Activated CD4-positive, alpha-beta T cell treated with anti-CD3 and anti-CD28 coated beads, Interleukin-2, amount 10 ng/mL, durations not matched to agents 24 days and 14 days (primary cell): ENCODE measurements at places on chromosomes 4 and X. TPM values are rescaled to one million over a fixed set of nuclear protein-coding genes. Genes with fewer than 3 reads are reported as not detected.
A peak's percentile ranks its signal among the peaks of the same experiment; 100 is the strongest.

- no peak for DNase-seq
- no peak overlapping the region for H3K4me3 ChIP-seq
- peaks cover 2% of the 10 kb centered on the region for H3K36me3 ChIP-seq
- H3K27ac ChIP-seq: no peak overlapping the region
- no peaks in the 10 kb centered on the region for H3K27me3 ChIP-seq
These were observed 3.2 kb upstream of the ASMTL start for GRCh38 chrX:1455948-1456280.

The GPR78 gene
- not detected in 2 replicates for total RNA-seq

The TCEAL9 gene
- 0.37 and 0.38 TPM in 2 replicates for total RNA-seq

The CDS1 gene
- not detected in 2 replicates for total RNA-seq

- H3K4me1 ChIP-seq: peaks cover 22% of the 10 kb centered on the region
- no peaks in the 10 kb centered on the region for H3K27me3 ChIP-seq
- no peak overlapping the region for H3K27ac ChIP-seq
- no peak for DNase-seq
- no peak overlapping the region for H3K4me3 ChIP-seq
These were observed 73.5 kb downstream of the ANXA3 start for GRCh38 chr4:78625073-78625472.

The SLC25A5 gene
- 532 and 544 TPM in 2 replicates for total RNA-seq

The ITM2A gene
- total RNA-seq: 102 and 113 TPM in 2 replicates

GRCh38 chr4:43331226-43332051 lies 438.9 kb downstream of the GRXCR1 start:
- no peaks in the 10 kb centered on the region for H3K36me3 ChIP-seq
- H3K4me3 ChIP-seq: no peak overlapping the region
- H3K4me1 ChIP-seq: no peaks in the 10 kb centered on the region
- H3K27me3 ChIP-seq: no peaks in the 10 kb centered on the region

DNA sequence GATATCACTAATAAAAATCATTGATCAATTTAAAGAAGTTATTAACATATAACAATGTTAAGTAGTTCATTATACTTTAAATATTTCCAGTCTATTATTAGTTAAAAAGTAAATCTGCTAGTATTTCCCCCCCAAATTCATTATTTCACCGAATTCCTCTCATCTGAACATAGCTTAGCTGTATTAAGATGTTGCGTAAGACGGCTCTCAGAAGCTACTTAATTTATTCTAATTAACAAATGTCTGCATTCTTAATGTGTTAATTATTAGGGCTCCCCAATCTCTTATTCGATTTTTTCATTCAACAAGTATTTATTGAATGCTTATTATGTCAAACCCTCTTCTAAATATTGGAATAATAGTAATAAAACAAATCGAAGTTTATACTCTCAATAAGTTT lies 290.7 kb downstream of the TRIML1 start:
- H3K4me1 ChIP-seq: no peaks in the 10 kb centered on the region
- no peak overlapping the region for H3K4me3 ChIP-seq
- DNase-seq: no peak

DNA sequence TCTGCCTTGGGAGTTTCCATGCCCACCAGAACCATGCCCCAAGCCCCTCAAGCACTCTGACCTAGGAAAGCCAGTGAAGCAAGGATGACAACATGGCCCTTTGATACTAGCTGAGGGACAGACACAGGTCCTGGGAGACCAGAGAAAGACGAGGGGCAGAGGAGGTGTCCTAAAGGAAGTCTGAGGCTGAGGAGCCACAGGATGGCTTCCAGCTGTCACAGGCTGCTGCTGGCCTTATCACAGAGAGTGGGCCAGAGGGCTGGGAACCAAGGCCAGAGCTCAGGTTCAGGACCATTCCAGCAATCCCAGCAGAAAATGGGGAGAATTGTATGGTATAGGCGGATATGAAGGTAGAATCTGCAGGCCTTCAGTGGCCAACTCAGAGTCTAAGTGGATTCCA lies 31.7 kb upstream of the MSANTD1 start:
- DNase-seq: no peak
- H3K4me3 ChIP-seq: no peak overlapping the region
- H3K36me3 ChIP-seq: peaks cover 63% of the 10 kb centered on the region
- H3K27me3 ChIP-seq: no peaks in the 10 kb centered on the region
- H3K4me1 ChIP-seq: peaks cover 4% of the 10 kb centered on the region

DNA sequence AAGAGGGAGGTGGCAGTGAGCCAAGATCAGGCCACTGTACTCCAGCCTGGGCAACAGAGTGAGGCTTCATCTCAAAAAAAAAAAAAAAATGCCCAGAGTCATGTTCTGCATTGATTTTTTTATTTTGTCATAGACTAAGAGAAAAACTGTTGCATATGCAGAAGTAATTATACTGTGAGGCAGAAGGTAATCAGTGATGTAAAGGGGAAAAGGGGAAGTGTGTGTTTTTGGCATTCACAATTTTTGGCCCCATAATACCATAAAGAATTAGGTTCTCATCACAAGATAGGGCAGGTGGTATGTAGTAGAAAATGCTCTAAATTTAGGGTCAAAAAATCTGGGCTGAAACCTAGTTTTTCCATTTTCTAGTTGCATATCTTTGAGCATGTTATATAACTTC lies 47.3 kb upstream of the GAB1 start:
- no peak for DNase-seq
- peaks cover 1% of the 10 kb centered on the region for H3K27me3 ChIP-seq
- H3K36me3 ChIP-seq: no peaks in the 10 kb centered on the region
- H3K4me1 ChIP-seq: no peaks in the 10 kb centered on the region

DNA sequence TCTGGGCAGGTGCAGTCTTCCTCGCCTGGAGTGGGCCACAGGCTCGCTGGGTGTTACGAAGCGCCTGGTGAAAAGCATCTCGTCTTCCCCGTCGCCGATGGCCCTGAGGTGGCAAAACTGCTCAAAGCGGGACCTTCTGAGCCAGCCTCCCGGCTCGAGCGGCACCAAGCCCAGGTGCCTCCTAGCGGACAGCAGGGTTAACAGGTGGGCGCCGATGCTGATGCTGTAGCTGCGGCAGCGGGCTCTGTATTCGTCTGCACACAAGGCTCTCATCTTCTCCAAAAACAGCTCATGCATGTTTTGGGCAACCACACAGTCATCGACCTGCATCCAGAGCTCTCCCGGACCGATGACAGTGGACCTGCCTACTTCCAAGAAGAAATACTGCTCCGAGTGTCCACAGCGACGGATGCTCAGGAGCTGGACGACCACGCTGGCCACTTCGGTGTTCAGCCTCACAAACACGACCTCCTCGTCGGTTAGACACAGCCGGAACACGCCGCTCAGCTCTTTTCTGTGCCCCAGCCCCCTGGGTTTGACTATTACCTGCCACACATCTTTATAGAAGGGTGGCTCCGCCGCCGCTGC lies 1.2 kb downstream of the IRS4 start:
- no peak overlapping the region for H3K4me3 ChIP-seq
- H3K4me1 ChIP-seq: no peaks in the 10 kb centered on the region
- peaks cover 52% of the 10 kb centered on the region for H3K27me3 ChIP-seq
- peak; percentile 41 for DNase-seq

DNA sequence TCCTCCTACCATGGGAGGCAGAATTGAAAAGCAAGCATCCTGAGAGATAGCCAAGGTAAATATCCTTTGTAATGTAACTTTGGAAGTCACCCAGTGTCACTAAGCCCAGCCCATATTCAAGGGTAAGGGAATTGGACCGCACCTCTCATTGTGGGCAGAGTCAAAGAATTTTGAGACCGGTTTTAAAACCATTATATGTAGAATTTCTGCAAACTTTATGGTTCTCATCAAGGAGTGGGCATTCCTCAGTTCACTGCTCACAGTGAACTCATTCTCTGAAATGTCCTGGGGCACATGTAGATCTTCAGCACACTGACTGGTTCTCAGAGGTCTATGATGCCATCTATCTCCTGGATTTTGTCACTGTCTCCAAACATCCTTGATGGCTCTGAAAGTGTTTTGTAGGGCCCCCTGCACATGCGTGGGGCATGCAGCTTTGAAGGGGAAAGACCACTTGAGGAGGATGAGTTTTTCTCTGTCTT lies 35.3 kb upstream of the CHRNA9 start:
- peaks cover 5% of the 10 kb centered on the region for H3K36me3 ChIP-seq
- H3K27ac ChIP-seq: peak overlapping the region; percentile 10
- H3K4me1 ChIP-seq: peaks cover 55% of the 10 kb centered on the region
- no peaks in the 10 kb centered on the region for H3K27me3 ChIP-seq

The HPSE gene
- total RNA-seq: 17.7 and 19.8 TPM in 2 replicates

The UNC5C gene
- not detected in 2 replicates for total RNA-seq

- H3K4me1 ChIP-seq: no peaks in the 10 kb centered on the region
- no peaks in the 10 kb centered on the region for H3K36me3 ChIP-seq
- H3K27me3 ChIP-seq: no peaks in the 10 kb centered on the region
- H3K4me3 ChIP-seq: no peak overlapping the region
- no peak overlapping the region for H3K27ac ChIP-seq
These were observed 126.8 kb upstream of the PRDX4 start for GRCh38 chrX:23540532-23540931.

The SPARCL1 gene
- total RNA-seq: not detected in 2 replicates

The PARM1 gene
- not detected in 2 replicates for total RNA-seq

DNA sequence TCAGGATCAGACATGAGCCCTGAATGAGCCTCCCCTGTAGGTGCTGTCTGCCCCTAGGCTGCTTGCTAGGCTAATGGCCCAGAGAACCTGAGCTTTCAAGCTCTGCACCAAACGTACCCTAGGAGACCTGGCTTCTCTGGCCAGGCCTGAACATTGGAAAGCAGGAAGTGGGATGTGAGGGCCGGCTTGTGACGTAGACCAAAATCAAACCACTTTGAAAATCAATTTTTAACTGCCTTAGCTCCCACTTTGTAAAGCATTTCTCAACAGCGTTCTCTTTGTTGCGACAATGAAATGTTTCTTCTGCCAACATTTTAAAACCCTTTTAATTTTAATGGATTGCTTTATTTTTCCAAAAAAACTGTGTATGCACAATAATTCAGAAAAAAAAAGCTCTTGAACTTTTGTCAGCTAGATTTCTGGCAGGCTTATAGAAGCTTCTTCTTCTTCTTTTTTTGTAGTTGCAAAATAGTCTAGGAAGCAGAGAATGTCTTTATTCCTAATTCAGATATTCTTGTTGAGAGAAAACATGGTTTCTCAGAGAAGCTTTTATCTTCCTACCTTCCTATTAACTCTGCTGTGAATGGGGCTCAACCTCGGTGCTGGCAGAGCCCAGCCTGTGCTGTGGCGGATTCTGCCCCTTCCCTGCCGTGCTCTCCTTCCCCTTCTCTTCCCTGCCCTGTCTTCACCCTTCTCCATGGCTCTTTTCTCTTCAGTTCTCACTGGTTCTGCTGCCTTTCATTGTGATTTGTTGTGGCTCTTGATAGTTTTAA lies 145.2 kb upstream of the SFRP2 start:
- H3K36me3 ChIP-seq: no peaks in the 10 kb centered on the region
- H3K27me3 ChIP-seq: peaks cover 22% of the 10 kb centered on the region
- H3K4me3 ChIP-seq: no peak overlapping the region
- H3K4me1 ChIP-seq: no peaks in the 10 kb centered on the region
- DNase-seq: no peak
- H3K27ac ChIP-seq: no peak overlapping the region

DNA sequence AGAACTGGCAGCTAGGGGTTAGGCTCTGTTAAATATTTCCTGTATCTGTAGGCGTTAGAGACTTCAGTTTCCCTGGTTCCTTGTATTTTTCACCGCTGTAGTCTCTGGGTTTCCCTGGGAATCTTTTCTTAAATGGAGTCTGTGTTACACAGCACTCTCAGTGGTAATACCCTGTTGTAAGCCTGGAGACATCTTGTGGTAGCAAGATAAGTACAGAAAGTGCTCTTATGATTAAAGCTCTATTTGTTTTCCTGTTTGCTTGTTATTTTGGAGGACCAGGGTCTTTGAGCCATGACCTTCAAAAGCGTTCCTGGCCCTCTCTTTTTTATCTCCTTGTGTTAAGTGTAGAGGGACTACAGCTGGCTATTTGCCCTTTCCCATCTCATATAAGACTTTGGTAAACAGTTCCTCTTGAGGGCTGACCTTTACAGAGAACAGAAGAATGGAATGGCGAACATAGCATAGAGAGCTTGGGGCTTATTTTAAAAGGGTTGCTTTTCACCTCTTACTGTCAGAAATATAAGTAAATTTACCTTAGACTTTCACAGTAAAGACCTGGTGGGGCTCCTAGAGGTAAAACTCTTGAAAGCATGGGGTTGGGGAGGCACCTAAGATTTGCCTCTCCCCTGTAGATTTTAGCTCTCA lies 782.5 kb downstream of the FAT4 start:
- H3K27ac ChIP-seq: no peak overlapping the region
- no peak overlapping the region for H3K4me3 ChIP-seq
- no peak for DNase-seq
- no peaks in the 10 kb centered on the region for H3K4me1 ChIP-seq
- H3K36me3 ChIP-seq: no peaks in the 10 kb centered on the region

DNA sequence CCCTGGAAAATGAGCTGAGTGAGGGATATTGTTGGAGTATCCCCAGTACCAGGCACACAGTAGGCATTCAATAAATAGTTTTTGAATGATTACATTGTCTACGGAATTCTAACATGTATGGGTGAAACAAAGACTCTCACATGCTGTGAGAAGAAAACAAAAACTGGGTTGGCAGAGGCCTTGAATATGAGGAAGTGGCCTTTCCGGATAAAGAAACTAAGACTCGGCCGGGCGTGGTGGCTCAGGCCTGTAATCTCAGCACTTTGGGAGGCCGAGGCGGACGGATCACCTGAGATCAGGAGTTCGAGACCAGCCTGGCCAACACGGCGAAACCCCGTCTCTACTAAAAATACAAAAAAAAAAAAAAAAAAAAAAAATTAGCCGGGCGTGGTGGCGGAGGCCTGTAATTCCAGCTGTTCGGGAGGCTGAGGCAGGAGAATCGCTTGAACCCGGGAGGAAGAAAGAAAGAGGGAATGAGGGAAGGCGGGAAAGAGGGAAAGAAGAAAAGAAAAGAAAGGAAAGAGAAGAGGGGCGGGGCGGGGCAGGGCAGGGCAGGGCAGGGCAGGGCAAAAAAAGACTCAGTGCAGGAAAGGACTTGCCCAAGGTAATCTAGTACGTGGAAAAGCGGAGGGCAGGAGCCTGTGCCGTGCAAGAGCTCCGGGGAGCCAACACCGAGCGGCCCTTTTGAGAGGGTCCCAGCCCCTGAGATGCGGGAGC lies 689 bp upstream of the TMA16 start:
- peak overlapping the region; percentile 96 for H3K4me3 ChIP-seq
- peaks cover 22% of the 10 kb centered on the region for H3K4me1 ChIP-seq
- H3K27me3 ChIP-seq: peaks cover 19% of the 10 kb centered on the region
- peak overlapping the region; percentile 100 for H3K27ac ChIP-seq

DNA sequence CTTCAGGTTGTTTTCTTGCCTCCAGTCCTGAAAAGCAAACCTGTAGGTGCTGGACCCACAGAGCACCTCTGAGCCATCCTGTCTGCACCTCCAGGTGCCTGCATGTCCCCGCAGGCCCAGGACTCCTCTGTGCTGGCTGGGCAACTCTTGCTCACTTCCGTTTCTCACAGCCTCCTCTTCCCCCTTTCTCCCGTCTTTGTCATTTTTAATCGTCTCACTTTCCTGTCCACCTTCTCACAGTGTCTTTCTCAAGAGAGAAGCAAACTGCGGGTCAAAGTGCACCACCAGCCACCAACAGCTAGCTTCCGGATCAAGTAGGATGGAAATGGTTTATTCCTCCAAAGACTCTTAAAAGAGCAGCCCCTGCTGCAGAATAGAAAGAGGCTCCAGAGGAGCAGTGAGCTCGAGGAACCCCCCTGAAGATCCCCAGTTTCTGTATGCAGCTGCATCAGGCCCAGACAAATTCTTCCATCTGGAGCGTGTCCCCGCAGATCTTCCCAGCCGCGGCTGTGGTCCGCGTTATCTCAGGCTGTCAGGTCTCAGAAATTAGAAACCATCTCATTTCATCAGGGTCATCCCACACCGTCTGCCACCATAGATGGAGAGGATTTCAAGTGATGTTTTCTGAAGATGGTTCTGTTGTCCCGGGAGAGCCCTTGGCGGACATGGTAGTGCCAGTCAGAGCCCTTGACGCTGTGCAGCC lies 87.7 kb downstream of the FHDC1 start:
- peaks cover 2% of the 10 kb centered on the region for H3K27me3 ChIP-seq
- H3K27ac ChIP-seq: no peak overlapping the region
- no peak for DNase-seq
- peaks cover 5% of the 10 kb centered on the region for H3K4me1 ChIP-seq
